BJ (cell line): ENCODE measurements at places on chromosomes 3 and 15. TPM values are rescaled to one million over a fixed set of nuclear protein-coding genes. Genes with fewer than 3 reads are reported as not detected.

Gene CCDC39
- polyA plus RNA-seq = not detected in 2 replicates

DNA sequence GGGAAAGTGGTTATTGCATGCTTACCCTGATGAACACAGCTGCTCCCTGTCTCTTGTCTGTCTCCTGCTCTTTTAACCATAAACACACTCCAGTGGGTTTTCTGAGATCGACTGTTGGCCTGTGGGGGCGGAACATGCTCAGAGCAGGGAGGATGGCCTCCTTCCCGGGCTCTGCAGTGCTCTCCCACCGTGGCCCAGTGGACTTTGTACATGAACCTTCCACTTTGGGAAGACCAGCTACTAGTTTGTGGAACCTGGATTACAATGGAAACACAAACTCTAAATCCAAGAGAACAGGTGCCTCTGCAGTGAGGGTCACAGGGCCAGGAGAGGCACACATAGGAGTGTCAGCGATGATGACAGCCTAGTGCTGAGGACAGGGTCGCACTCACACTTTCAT is 56.5 kb downstream of the KLF13 start:
- DNase-seq = no peak

- DNase-seq = no peak
These were observed 90.7 kb upstream of the ICE2 start for GRCh38 chr15:60569596-60569995.

- no peak for DNase-seq
These were observed 32.6 kb upstream of the TBC1D5 start for GRCh38 chr3:17775073-17775472.

DNA sequence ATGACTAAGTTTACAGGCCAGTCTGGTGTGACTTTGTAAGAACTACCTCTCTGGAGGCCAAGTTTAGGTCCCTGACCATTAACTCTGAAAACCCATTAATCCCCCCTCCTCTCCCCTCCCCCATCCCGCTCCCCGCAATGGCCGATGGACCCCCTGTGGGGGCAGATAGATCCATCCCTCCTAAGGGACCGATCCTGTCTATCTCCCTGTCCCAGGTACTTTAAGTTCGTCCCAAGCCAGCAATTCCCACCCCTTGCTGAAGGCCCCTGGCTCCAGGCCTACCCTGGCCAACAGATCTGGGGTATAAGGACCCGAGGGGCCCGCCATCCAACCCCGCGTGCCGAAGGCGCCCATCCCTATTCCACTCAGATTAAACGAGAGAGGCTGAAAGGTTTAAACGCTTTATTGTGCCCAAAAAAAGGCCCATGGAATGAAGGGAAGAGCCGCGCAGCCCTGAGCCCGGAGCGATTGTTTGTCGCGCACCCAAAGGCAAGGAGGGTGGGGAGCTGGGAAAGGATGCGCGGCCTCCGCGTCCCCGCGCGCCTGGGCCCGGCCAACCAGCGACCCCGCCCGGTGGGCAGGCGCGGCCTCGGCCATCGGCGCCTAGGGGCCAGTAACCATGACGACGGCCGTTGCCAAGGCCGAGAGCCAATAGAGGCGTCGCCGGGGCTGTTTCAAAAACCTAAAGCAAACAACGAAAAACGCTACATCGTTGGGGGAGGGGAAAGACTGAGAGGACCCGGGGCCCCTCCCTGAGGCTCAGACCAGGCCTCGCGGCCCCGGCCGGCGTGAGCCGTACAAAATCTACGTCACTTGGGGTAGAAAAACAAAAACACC is 35.9 kb downstream of the HMCES start:
- peak; percentile 42 for DNase-seq

DNA sequence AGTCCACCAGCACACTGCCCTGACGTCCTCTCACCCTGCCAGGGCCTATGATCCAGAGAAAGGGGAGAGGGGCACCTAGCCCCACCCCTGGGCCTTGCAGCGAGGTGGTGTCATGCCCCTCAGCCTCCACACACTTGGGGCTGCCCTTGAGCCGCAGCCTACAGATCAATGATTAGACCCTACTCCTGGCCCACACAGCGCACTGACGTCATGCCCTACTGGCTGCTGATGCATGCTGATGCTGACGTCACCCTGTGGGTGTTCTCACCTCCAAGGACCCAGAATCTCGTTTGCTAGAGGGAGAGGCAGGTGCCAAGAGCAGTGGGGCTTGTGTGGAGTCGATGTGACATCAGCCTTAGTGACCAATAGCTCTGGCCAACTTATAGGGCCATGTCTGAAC is 18.0 kb downstream of the ARL14 start:
- DNase-seq = no peak

DNA sequence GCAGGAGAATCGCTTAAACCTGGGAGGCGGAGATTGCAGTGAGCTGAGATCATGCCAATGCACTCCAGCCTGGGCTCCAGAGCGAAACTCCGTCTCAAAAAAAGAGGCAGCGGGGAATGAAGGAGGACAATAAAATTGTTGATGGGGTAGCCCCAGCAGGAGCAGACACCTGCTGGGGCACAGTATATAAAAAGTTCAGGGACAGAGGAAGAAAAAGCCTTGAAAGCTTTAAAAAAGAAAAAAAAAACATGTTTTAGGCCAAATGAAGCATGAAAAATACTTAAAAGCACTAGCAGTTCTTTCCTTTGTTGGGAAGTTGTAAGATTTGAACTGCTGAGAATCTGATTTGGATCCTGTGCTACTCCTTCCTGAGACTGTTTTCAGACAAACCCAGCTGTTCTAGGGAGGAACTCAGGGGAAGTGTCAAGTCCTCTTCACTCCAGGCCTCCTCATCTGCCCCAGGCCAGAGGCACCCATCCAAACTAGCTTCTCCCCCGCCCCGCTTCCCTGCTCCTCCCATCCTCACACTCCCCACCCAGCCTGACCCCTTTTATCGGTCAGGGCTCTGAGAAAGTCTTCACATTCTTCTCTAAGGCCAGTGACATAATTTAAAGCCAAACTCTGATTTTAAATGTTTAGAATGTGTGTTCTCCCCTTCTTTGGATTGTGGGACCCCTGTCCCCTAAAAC is 4.9 kb downstream of the IL17RD start:
- no peak for DNase-seq

Gene HHATL
- polyA plus RNA-seq = not detected in 2 replicates

Gene ZNF619
- 3.0 and 4.3 TPM in 2 replicates for polyA plus RNA-seq

DNA sequence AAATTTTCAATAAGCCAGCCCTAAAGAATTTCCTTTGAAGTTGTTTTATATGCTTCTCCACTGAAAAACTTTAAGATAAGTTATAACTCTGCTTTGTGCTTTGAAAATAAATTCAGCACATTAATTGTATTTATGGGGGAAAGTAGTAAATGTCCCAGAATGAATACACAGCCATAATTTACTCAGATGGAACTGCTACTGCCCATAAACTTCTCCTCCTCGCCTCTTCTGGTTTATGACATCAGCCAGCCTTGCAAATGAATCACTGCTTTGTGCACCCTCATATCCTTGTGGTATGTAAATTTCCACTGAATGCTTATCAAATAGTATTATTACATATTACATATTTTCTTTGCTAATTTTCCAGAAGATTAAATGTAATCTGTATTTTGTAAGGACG is 302.0 kb downstream of the DIPK2A start:
- DNase-seq = peak; percentile 24
